ENCODE measurements at places on chromosomes 11 and 22. TPM values are rescaled to one million over a fixed set of nuclear protein-coding genes. Genes with fewer than 3 reads are reported as not detected.

The SCO2 gene
- 2.8 TPM for total RNA-seq

The PHOX2A gene
- not detected for total RNA-seq

The SCYL1 gene
- 80.4 TPM for total RNA-seq

The PGA5 gene
- not detected for total RNA-seq

The CCDC89 gene
- total RNA-seq = not detected

The PRG3 gene
- total RNA-seq = not detected

The MIAT gene
- total RNA-seq = 166 TPM

The GUCY1A2 gene
- total RNA-seq = 0.08 TPM

The SPA17 gene
- total RNA-seq = 2.8 TPM

The SYCE3 gene
- 2.3 TPM for total RNA-seq

The TESMIN gene
- 11.8 TPM for total RNA-seq

GRCh38 chr11:73423506-73423905 lies 47.3 kb downstream of the RELT start:
- ATAC-seq = no peak

GRCh38 chr11:44029507-44029845 lies 18.3 kb upstream of the ACCSL start:
- no peak for ATAC-seq

DNA sequence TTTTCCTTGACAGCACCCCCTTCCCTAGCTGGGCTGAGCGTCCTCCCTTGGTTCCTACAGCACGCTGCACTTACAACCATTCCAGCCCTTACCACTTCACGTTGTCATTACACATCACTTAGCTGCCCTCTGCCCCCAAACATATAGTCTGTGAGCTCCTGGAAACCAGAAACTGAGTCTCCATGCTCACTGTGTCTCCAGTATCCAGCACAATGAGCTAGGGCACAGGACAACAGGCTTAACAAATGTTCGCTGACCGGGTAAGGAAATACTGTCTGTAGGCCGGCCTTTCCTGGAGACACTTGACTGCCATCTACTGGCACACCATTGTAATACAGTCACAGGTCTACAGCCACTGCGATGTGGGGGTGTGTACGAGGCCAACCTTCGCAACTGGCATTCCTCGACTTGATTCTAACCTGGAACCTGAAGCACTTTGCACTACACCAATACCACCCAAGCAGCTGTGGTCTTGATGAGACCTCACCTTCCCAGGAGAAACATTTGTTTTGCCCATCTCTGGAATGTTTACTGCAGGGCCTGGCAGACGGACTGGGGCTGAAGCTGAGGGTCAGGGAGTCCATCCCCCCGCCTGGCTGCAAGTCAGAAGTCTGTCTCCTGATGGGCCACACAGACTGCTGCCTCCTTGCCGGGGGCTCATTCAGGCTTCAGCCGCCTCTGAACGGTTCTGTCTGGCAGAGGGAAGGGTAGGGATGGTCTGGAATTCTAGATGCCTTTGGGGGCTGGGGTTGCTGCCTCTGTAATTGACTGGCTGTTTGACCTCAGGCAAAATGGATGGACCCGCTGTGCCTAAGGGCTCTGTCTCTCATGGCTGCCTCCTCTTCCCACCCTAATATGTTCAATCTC lies 72.0 kb downstream of the SYN3 start:
- ATAC-seq = peak; percentile 69

DNA sequence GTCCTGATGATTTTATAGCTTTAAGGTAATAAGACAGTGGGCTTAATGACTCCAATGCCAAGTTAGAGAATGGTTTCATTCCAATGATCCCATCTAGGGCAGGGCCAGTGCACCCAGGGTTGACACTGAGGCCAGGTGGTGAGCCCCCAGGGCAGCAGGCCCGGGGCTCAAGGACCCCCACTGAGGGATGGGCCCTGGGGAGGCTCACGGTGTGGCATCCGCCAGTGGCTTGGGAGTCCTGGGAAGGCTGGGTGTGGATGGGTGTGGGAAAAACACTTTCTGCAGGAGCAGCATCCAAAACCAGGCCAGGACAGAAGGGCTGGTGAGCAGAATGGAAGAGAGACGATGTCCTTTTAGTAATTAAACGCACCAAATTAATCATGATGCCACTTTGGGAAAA lies 626.3 kb downstream of the TBC1D22A start:
- ATAC-seq = no peak

DNA sequence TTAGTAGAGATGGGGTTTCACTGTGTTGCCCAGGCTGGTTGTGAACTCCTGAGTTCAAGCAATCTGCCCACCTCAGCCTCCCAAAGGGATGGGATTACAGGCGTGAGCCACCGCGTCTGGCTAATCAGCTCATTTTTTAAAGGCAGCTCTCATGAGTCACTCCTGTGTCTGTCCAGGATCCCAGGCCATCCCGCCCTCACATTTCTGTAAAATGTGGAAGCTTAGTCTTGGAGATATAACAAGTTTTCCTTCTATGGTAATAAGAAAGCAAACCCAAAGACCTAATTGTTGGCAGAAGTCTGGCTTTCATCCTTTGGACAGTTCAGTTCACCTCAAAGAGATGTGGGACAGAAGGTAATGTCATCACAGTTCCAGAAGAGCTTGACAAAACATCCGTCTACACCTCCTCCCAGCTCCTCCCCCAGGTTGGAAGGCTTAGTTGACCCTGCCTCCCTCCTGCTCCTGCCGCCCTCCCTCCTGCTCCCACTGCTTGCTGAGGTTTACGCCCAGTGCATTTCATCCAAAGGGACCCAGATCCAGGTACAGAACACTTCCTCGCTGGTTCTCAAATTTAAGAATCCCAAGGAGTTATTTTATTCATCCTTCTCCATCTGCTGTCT lies 6.4 kb downstream of the DRD2 start:
- no peak for ATAC-seq

- ATAC-seq = no peak
These were observed 74.0 kb downstream of the NAV2 start for GRCh38 chr11:19786644-19787043.
